ENCODE measurements at places on chromosomes 5 and 9. TPM values are rescaled to one million over a fixed set of nuclear protein-coding genes. Genes with fewer than 3 reads are reported as not detected.
A peak's percentile ranks its signal among the peaks of the same experiment; 100 is the strongest.

GRCh38 chr9:11828201-11828600 lies 865.0 kb upstream of the TYRP1 start:
- DNase-seq, result no peak

DNA sequence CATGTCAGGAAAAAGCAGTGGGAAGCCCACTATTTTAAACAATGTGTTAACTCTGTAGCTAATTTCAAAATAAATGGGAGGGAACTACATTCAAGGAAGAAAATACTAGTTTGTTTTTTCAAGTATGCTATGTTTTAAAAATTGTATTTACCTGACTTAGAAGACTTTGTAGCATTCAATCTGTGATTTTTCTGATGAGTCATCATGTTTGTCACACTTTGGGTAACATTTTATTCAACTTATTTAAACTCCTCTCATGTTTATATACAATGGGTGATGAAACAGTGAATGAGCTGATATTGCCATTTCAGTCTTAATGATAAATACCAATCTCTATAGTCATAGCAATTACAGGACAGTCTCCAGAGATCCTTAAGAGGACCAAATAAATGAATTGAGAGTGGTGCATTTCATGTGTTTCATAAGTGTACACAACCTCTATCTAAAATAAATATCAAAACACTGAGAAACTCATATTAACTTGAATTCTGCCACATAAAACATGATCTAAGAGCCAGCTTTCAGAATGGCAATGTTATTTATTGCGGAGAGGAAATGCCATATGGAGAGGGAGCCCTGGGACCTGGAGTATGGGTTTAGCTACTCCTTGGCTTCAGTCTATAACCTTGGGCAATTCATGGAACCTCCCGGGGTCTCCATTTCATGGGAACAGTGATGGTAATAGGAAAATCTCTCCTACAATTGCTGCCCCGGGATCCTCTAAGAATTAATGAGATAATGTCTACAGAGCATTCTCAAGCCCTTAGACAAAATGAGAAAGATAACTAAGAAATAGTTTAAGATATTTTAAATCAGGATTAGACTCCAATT lies 913.9 kb downstream of the TLE4 start:
- no peak for DNase-seq

- no peak for DNase-seq
Measured at GRCh38 chr5:135951257-135951656, 3.5 kb downstream of the LECT2 start.

DNA sequence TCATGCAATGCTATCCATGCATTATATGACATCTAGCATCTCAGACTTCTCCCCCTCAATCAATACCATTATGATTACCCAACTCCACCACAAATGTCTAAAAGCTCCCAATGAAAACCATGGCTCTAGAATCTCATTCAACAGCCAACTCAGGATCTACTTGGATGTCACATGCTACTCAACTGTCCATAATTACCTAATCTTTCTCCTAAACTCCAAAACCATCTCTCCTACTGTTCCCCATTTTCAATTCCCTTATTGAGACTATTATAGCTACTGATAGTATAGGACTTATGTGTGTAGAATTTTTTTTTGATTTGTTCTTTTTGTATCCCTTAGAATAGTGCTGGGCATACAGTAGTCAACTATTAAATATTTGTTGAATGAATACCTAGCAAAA lies 8.2 kb upstream of the STRBP start:
- DNase-seq, result no peak

DNA sequence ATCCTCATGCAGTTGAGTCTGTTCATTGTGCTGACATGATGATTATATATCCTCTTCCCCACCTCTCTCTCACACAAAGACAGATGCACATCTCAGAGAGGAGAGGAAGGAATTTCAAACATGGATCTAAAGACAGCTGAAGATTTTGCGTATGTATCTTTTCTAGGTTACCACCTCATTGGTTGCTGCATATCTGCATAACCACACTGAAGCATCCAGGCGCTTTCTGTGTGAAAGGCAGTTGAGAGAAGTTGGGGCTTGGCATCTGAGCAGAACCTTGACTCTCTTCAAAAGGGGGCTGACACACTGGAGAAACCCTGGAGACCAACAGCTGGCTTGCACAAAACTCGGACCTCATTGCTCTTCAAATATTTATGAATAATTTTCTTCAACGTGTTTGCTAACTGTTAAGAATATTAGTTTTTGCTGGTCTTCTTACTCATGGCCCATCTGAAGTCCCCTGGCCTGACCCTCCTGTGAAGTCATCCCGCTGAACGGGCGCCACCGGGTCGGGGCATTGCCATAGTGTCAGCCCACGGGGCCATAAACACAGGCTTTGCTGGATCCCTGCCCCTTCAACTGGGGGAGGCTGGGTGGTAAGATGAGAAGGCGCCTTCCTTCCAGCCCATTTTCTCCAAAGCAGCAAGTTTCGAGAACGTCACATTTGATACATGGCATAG lies 593.2 kb upstream of the CLINT1 start:
- DNase-seq, result no peak

GRCh38 chr5:6159832-6160430 lies 218.4 kb downstream of the MED10 start:
- no peak for DNase-seq

GRCh38 chr9:132669319-132669697 lies 475 bp downstream of the DDX31 start:
- no peak for DNase-seq

- no peak for DNase-seq
Measured at GRCh38 chr9:138112090-138112748, 234.6 kb downstream of the CACNA1B start.

GRCh38 chr9:111969061-111969460 lies 72.4 kb downstream of the UGCG start:
- no peak for DNase-seq

DNA sequence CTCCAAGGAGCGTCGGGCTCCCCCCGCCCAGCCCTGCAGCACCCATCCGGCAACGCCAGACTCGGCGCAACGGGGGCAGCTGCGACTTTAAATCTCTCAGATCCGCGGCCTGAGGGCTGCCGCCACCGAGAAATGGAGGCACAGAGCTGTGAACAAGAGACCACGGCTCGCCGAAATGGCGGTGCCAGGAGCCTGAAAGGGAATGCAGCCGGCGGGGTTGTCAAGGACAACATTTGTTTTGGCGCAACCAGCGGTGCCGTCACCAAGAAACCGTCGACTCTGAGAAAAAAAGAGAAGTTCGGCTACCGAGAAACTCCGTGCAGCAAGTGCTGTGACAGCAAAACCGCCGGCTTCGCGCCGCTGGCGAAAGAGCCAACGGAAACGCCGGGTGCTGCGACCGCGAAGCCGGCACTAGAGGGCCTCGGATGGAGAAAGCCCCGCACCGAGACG lies 2.1 kb upstream of the ANXA2R start:
- peak; percentile 81 for DNase-seq

GRCh38 chr9:127829205-127829906 lies 25.1 kb downstream of the ENG start:
- no peak for DNase-seq

- no peak for DNase-seq
Measured at GRCh38 chr9:132639322-132639721, 30.5 kb downstream of the DDX31 start.

DNA sequence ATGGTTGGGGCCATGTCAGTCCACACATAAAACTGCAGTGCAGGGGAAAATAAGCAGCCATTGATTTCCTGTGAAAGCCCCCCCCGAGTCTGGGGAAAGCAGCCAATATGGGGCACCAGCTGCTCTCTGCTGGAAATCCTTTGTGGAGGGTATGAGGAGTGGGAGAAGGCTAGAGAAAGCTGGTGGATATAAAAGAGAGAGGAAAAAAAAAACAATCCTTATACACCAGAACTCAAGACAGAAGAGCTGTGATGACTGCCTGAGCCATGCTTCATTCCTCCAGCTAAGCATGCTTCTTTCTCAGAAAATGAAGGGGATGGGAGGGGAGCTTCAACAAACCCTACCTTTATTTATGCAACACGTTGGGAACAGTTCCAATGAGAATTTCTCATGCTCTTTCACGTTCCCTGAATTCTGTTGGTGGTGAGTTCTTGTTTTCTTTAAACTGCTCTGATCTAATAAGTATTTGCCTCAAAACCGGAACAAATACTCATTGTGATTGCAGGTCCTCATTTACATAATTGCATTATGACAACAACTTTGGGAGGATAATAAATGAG lies 688.0 kb upstream of the SEMA6A start:
- no peak for DNase-seq

GRCh38 chr9:131539223-131539923 lies 6.0 kb upstream of the PRRT1B start:
- no peak for DNase-seq

DNA sequence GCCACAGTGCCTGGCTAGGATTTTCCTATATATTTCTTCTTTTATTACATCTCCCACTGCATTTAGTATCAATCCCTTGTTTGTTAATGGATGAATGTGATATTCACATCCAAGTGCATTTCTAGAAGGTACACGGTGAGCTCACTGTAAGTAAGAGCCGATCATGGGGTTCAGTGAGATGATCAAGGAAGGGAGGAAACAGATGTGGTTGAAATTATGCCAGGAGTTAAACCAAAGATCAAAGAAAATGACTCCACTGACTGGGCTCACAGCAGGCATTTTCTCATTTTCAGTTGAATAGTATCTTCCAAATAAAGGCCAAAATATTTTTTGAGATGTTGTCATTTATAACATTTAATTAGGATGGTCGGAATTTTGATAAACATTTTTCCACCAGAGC lies 97.8 kb downstream of the CFAP90 start:
- DNase-seq, result no peak

- DNase-seq, result no peak
Measured at GRCh38 chr5:143314659-143315058, 88.8 kb downstream of the NR3C1 start.

DNA sequence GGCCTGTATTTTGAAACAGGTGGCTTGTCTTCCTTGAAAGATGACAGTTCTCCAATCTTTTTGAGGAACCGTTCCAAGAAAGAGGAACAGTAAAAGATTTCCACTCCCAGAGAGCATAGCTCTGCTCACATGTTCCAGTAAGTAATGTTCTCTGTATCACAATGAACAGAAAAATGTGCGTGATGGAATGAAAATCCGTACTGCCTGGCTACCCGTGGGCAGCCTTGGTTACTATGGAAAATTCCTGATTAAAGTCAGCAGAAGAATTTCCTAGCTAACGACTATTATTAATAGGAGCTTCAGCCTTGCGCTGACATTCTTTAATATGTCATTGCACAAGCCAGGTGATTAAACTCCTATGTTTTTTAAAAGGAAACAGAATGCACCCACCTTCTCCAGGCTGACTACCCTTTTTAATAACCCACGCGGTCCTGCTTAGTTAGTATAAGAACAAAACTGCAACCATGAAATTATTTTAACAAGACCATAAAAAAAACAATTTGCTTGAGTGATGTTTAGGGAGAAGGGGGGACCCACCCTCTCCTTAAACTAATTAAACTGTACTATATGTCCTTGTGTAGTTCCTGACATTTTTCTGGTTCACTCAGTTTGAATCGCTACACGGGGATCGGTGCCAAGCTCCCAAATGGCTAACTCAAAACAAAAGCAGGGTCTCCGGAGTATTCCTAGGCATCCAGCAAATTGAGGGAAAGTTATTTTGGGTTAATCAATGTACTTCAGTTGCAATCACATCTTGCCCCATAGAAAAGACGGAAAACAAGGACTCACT lies 54.8 kb upstream of the CPEB4 start:
- DNase-seq, result no peak

Gene SLC25A2
- 1.3 TPM for total RNA-seq

Gene OTP
- not detected for total RNA-seq

Gene FAM151B
- 2.9 TPM for total RNA-seq

Gene CBY3
- not detected for total RNA-seq

Gene STARD4
- 8.9 TPM for total RNA-seq

Gene PCDHA3
- total RNA-seq, result 0.31 TPM

Gene FGFR4
- total RNA-seq, result 6.4 TPM

Gene SLC6A3
- total RNA-seq, result 0.57 TPM

All from ureter (tissue), 1 donor.